ENCODE measurements at places on chromosomes 13 and 19.
A peak's percentile ranks its signal among the peaks of the same experiment; 100 is the strongest.

DNA sequence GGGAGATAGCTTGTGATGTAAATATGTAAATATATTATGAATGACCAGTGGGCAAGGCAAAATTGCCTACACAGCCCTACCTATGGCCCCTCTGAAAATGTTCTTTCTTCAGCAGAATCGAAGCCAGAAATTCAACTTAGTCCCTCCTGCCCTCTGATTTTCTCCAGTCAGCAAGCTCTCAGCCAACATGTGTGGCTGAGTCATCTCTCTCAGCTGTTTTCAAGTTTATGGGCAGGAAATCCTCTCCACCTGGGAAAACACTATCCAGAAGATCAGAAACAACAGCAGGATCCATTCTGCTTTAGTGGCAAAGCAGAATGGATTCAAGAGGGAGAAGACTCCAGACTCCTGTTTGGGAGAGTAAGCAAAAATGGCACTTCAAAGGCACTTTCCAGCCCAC lies 8.9 kb upstream of the ZNF527 start:
- DNase-seq = peak; percentile 17

- DNase-seq = no peak
These were observed 2.4 kb upstream of the METTL21C start for GRCh38 chr13:102697264-102697663.

DNA sequence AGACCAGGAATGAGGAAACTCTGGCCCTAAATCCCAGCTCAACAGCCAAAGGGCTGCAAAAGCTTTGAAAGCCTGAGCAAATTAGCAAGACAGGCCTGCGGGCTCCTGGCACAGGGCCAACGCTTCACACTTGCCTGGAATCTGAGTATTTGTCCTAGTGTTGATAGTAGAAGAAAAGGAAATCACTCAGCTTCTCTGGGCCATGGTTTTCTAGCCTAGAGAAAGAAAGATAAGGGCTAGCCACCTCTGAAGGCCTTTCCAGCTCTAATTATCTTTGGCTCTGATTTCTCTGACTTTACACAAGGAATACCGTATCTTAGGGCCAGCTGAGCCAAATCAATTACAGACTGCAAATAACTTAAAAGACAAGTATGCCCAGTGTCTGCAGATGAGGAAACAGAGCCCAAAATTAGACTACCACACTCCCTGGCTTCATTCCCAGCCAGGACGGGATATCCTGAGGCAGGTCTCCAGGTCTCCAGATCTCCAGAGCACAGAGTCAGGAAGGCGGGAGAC lies 69.6 kb downstream of the STK24 start:
- no peak for DNase-seq

DNA sequence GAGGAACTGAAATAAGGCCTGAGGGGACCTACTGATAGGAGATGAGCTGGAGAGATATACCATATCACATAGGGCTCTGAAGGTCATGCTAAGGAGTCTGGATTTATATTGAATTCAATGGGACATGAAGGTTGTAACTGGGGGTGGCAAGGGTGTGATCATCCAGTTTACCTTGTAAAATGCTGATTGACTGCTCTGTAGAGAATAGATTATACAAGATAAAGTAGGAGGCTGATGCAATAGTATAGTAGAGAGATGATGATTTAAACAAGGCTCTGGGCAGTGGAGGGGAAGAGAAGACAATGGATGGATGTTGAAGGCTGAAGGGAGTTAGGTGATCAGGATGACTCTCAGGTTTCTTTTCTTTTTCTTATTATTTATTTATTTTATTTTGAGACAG lies 18.0 kb upstream of the PAN3 start:
- no peak for DNase-seq

GRCh38 chr19:47274891-47275761 lies 441 bp downstream of the INAFM1 start:
- DNase-seq = peak; percentile 22

DNA sequence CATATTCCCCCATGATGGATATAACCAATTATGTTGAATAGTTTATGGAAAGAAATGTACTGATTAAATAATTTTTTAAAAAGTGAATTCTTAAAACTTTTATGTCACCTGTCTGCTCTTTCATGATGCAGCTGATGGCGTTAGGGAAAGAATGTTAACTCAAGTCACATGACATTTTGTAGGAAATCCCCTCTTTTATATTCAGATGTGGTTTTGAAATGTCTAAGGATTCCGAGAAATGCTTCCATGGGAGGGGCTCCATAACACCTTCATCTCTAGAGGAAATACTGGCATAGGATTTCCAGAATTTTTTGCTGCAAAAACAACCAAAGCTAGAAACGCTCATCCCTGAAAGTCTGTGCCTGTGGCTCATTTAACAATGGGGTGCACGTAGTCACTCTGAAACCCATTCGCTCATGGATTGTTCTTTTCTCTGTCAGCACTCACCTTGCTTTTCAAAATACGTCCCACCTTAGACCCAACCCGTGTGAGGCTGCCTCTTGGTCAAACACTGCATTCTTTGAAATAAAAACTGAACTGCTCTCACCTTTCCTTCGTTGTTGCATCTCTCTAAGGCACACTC lies 288.9 kb downstream of the SHISA2 start:
- DNase-seq = no peak

DNA sequence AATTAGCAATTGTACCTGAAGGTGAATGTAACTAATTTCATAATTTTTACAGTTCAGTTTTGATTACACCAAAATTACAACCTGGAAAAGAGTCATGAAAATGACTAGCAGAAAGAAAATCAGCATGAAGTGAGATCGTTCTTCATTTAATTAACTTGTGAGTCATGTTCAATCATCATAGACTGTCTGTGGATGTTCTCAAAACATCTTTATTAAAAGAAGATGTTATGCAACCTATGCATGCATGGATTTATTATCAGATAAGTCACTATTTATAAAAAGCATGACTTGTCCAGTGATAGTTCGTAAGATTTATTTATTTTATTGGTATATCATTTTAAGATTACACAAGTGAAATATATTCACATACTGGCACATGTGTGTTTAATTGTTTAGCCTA lies 245.9 kb downstream of the ITGBL1 start:
- peak; percentile 16 for DNase-seq

DNA sequence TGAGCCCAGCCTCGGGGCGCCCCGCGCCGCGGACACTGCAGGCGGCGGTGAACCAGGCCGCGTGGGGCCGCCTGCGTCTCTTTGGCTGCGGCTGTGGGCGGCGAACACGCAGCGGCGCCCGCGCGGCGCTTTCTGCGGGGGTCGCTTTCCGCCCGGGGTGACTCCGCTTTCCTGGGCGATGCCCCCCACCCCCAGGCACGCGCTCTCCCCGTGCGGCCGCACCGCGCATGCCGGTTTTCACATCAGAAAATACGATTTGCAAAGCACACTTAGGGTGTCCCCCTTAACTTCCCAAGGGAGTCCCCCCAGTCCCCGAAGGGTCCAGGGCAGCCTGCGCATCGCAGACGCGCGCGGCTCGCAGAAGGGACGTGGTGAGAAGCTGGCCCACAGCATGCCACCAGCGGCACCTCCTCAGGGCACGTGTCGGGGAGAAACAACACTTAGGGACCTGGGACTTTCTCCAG lies 5.3 kb downstream of the F7 start:
- DNase-seq = no peak

DNA sequence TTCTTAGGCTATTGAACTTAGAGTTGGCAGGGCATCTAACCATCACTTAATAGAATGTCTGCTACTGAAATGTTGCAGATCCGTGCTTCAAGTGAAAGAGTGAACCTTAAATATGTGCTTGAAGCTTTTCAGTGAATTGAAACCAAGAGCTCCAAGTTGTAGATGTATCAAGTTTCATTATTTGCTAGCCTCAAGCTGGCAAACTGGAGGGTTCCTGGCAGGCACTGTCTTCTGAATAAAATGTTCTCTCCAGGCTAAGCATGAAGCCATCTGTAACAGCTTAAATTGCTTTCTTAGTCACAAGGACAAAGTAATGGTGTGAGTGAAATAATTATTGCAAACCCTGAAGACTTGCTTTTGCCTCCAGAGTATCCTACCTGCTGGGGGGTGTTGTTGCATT lies 415.0 kb upstream of the SPRY2 start:
- no peak for DNase-seq

DNA sequence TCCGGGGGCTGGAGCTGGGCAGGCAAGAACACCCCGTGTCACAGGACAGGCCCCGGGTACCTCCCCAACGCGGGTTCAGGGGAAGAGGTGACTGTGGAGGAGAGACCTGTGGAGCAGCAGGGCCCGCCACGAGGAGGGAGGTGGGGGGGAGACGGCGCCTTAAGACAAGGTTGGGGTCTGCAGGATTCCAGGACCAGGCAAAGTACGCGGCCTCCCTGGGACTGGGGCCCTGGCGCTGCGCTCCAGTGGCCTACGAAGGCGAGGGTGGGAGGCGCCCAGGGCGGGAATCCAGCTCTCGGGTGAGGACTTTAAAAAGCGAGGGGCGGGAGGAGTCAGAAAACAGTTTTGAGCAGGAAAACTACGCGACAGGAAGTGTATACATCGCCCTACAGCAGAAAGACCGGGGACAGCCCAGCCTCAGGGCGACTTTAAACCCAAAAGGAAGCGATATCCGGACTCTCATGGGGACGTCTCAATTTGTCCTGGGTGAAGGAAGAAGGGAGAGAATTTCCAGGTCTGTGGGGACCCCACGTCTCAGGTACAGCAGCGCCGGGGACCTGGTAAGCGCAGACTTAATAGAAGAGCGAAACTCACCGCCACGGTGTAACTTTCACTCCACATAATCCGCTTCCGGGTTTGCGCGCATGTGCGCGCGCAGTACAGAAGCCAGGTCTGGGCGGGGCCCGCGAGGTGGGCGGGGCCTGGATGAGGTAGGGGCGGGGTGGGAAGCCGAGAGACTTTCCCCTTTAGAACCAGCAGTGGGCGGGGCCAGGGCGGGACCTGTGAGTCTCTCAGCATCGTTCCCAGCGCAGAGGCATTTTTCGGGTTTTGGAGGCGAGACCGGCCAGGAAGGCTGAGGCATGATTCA lies at the start of gene ZNF83:
Gene ZNF83, minus strand, starts transcription at position 638 of the 868 bp plus-strand sequence.
- peak; percentile 95 for DNase-seq

DNA sequence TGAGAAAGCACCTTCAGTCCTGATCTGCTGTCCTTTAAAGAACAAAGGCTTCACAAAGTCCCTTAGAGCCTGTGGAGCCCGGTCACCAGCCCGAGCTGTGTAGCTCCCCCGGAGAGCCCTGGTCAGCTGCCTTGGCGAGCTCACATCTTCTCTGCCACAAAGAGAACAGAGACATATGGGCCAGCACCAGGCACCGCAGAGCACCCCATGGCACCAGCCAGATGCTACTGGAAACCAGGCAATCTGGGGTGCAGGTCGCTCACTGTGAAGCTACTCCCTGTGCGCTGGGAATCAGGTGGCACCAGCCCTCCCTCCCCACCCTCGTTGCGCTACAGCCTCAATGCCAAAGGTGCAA lies 44.3 kb upstream of the F7 start:
- DNase-seq = no peak

DNA sequence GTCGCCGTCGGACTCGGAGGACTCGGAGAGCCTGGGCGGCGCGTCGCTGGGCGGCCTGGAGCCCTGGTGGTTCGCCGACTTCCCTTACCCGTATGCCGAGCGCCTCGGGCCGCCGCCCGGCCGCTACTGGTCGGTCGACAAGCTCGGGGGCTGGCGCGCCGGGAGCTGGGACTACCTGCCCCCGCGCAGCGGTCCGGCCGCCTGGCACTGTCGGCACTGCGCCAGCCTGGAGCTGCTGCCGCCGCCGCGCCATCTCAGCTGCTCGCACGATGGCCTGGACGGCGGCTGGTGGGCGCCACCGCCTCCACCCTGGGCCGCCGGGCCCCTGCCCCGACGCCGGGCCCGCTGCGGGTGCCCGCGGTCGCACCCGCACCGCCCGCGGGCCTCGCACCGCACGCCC lies 2.5 kb upstream of the GRWD1 start:
- no peak for DNase-seq

DNA sequence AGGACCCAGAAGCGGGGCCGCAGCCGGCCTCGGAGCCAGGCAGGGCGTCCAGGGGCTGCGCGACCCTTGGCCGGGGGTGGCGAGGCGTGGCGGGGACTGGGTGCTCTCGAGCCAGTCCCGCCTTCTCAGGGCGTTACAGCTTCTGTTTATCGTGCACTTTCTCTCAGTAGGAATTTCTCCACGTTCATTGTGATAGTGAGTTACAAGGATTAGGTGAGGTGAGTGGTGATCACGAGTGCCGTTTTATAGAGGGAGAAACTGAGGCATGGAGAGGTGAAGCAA lies 600 bp downstream of the AP1M1 start:
- DNase-seq = peak; percentile 17
